Omental fat pad (tissue), 4 donors: ENCODE measurements at places on chromosomes 7 and 10.

GRCh38 chr10:129841590-129841989, 122.5 kb downstream of the EBF3 start:
- no peak for DNase-seq

- DNase-seq = no peak
Observed at GRCh38 chr7:47092336-47092735, 489.6 kb downstream of the TNS3 start.

DNA sequence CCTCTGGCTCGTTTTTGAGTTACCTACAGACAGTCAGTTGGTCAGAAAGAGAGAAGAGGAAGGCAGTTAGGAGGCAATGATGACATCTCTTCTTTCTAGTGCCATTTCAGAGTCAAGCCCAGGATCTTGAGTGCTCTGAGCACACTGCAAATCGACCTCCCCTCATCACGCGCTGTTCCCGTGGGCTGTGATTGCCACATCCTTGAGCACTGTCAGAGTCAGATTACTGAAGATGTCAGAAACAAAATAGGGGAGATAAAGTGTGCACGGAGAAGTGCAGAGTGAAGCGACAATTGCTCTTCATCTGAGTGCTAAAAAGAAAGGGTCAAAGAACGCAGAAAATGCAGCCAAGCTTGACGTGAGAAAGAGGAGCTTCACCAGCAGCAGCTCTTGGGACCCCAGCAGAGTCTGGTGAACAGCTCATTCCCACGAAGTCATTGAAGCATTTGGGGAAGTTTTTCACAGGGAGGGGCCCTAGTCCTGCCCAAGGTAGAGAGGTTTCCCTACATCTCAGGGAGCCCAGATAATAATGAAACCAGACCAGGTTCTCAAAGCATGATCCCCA, 661.7 kb upstream of the AUTS2 start:
- DNase-seq = no peak

DNA sequence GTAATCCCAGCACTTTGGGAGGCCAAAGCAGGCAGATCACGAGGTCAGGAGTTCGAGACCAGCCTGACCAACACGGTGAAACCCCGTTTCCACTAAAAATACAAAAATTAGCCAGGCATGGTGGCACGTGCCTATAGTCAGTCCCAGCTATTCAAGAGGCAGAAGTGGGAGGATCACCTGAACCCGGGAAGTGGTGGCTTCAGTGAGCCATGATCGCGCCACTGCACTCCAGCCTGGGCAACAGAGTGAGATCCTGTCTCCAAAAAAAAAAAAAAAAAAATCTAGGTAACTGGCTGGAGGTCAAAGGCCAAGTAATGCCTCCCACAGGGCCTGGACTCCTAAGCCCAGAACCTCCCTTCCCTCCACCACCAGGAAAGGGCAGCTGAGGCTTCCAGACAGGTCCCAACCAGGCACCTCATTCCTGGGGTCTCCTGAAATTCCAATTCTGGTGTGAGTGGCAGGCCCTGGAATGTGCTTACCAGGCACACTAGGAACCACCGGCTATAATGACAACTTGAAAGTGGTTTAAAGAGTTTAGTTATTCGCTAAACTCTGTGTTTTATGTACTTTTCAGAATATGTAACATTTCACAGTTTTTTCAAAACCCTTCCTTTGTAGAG, 86.9 kb upstream of the TNRC18 start:
- no peak for DNase-seq

DNA sequence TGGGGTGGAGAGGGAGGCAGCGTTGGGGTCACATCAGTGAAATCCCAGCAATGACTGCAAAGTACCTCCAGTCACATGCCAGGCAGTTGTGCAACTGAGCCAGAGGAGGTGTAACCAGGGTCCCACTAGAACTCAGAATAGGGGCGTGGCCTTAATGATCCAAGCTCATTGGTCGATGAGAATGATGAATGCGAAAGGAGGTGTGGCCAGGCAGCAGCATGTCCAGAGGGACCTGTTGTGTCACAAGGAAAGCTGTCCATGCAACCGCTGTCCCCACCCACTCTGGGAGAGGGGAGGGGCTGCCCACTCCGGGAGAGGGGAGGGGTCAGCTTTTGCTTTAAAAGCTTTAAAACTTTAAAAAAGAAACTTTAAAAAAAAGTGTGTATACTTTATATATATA, 25.3 kb upstream of the MTPAP start:
- no peak for DNase-seq

- DNase-seq = no peak
Observed at GRCh38 chr7:107833684-107834106, 30.7 kb upstream of the SLC26A3 start.

- no peak for DNase-seq
Observed at GRCh38 chr10:104351919-104352318, 1.7 kb upstream of the CFAP58 start.

GRCh38 chr7:46930366-46930765, 651.5 kb downstream of the TNS3 start:
- no peak for DNase-seq
